NCI-H446 (cell line): ENCODE measurements at places on chromosomes 7 and 10.

GRCh38 chr10:104925232-104925851, 284.3 kb downstream of the SORCS3 start:
- peak; percentile 39 for DNase-seq

GRCh38 chr10:124008681-124009080, 84.7 kb downstream of the CHST15 start:
- DNase-seq, result no peak

- peak; percentile 37 for DNase-seq
Observed at GRCh38 chr10:75209921-75210281, 695 bp upstream of the VDAC2 start.

DNA sequence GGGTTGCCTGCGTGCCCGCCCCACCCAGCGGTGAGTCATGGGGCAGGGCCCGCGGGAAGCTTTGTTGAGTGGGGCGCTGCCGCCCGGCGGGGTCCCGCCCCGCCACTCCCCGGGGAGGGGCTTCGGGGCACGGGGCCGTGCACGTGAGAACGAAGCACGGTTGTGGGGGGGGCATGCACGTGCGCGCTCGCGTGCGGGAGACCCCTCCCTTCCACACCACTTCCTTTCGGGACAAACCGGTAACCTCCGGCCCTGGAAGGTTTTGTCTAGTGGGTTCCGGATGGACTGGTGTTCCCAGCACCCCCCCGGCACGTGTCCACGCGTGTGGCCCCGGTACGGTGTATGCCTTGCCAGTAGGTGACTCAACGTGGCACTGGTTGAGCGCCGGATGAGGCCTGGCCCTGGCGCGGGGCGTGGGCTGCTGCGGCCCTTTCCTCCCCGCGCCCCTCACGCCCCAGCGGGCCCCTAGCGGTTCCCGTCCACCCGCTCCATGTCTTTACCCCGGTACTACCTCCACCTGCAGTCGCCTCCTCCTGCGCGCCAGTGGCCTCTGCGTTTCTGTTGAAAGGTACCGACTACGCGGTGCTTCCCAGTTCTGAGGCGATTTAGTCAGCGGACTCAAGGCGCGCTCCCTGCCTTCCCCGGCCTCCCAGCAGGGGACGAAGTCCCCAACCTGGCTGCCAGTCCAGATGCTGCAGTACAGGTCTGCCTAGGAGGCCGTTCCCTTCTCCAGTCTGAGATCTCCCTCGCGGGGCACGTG, 3.1 kb downstream of the ADIRF start:
- DNase-seq, result no peak

GRCh38 chr10:92382631-92383030, 91.7 kb downstream of the MARCHF5 start:
- DNase-seq, result no peak

DNA sequence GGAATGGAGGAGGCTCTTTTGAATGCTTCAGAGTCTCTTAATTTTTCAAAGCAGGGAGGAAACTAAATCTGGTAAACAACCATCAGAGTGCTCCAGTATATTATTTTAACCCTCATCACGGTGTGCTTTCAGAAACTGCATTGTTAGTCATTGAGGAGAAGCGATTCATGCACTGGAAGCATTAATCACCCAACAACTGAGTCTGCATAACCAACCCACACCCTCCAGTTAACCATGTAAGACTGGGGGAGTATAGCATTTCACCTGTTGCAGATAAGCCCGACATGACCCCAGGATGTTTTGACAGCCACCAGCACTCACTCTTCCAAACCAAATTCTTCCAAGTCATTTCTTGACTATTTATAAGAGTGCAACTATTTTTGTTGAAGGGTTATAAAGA, 257.6 kb downstream of the GATA3 start:
- DNase-seq, result no peak

GRCh38 chr7:68684246-68684839, 913.9 kb upstream of the AUTS2 start:
- no peak for DNase-seq

DNA sequence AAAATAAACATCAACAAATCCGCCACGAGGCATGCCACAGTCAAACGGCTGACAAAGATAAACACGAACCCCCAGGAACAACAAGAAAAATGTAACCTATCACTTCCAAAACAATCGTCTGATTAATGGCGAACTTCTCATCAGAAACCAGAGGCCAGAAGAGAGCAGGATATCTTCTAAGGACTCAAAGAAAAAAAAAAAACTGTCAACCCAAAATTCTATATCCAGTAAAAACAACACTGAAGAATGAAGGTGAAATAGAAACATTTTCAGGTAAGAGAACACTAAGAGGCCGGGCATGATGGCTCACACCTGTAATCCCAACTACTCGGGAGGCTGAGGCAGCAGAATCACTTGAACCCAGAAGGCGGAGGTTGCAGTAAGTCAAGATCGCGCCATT, 54.3 kb downstream of the SLC29A4 start:
- no peak for DNase-seq

DNA sequence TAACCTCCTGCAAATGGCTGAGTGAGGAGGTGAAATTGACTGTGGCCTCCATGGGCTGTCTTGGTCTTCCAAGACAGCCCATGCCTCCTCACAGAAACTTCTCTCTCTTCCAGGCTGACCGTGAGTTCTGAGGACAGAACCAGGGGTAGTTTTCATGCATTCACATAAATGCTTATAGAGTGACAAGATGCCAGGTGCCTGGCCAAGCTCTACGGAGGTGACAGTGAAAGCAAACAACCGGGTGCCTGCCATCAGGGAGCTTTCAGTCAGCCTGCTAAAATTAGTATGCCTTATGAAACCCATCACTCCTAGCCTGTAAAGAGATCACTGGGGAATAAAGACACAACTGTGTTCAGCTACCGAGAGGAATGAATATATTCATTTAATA, 919 bp upstream of the RHOBTB1 start:
- no peak for DNase-seq

DNA sequence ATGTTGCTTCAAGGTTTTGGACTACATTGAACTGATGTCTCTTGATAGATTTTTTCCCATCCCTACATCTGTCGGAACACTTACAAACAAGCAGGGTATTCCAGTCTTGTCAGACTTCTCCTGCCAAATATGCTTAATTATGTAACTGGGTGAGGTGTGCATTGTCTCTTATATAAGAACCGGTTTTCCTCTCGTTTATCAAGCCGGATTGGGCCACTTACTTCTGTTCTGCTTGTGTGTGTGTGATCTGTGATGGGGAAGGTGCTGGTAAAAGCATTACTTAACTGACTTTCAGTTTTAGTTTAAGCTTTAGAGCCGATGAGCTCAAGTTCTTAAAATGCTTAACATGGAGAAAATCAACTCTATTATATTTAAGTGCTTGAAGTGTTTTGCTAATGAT, 57.9 kb downstream of the OTUD1 start:
- no peak for DNase-seq

DNA sequence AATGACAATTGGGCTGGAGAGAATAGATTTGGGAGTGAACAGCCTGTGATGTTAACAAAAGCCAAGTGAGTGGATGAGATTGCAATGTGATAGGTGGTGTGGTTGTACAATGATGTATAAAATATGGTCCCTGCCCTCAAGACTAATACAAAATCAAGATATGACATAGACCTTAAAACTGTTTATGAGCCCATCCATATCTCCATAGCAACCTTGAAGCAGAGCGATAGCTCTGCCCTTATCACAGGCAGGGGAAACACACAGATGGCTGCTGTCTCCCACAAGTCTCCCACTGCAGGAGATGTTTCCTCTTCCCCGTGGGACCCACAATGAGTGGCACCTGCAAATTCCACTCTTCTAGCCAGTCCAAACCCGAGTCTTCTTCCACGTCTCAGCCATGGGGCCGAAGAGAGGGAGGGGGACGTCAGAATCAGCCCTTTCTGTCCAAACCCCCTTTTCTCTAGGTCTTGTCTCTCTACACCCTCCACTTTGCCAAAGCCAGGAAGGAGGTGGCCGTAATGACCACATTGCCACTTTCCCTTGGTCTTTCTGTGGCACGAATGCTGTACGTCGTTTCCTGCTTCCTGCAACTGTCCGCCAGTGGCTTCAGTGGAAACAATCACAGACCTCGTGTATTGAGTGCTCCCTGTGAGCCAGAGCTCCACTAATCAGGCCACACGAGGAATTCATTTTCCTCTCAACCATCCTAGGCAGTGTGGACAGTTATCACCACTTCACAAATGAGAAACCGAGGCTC, 7.5 kb upstream of the TBXAS1 start:
- no peak for DNase-seq

DNA sequence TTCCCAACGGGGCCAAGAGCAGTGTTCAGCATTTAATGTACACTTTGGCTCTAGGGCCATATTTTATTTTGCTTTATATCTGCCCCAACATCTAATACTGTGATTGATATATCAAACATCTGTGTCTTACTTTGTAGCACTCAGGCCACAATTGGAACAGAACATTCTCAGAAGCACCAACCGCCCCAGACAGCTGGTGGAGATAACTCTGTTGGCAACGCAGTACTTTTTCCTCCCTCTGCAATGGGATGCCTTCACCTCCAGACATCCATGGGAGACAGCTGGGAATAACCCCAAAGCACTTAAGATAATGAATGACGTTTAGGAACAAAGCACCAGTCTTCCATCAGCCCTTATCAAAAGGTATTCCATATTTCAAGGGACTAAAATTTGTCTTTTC, 57.4 kb downstream of the PIP4K2A start:
- no peak for DNase-seq

GRCh38 chr7:69892790-69893189, 294.5 kb downstream of the AUTS2 start:
- no peak for DNase-seq

GRCh38 chr10:106804992-106805582, 359.4 kb downstream of the SORCS1 start:
- no peak for DNase-seq

- DNase-seq, result no peak
Observed at GRCh38 chr7:42338231-42338915, 101.4 kb upstream of the GLI3 start.

DNA sequence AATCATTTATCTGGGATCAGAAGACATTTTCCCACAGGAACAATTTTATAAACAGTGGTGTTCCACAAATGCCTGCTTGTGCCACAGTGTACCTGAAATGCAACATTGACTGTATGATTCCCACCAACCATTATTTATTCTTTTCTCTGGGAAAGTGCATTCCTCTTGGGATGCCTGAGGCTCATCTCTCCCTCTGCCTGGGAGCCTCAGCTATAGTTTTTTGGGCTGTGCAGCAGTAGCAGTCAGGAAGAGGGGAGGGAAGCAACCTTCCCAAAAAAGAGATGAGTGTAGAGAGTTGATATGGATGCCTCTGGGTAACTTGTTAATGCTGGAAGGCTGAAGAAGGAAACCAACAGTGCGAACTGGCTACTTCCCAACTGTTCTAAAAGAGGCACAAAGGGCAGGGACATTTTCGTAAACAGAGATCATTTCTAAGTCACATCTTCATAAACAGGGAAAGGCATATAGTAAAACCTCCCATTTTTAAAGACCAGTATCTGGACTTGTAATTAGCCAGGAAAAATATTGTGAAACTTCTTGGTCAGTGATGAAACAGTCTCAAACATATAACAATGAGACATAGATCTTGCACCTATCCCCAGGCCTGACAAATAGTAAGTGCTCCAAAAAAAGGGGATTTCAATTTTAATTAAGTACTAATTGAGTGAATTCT, 1.4 kb upstream of the CALD1 start:
- DNase-seq, result no peak

- DNase-seq, result no peak
Observed at GRCh38 chr10:43041422-43042342, 35.2 kb upstream of the RET start.

- no peak for DNase-seq
Observed at GRCh38 chr10:126508535-126509040, 120.3 kb upstream of the ADAM12 start.

- DNase-seq, result no peak
Observed at GRCh38 chr7:17239046-17239445, 59.4 kb upstream of the AHR start.

GRCh38 chr7:7562736-7563135, 3.9 kb upstream of the MIOS start:
- no peak for DNase-seq

GRCh38 chr7:2082139-2082998, 150.4 kb downstream of the MAD1L1 start:
- no peak for DNase-seq

DNA sequence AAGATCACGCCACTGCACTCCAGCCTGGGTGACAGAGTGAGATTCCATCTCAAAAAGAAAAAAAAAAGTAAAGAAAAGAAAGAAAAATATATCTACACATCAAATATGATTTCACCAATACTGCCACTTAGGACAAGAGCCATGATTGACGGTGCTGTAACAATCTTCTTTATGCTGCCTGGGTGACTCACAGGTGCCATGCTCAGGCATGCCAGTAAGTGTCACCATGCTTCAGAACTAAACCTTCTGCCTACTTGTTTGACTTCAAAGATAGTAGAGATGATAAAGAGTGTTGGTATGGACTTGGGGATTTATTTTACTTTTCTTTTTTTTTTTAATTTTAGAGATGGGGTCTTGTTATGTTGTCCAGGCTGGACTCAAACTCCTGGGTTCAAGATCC, 33.6 kb upstream of the DNMBP start:
- no peak for DNase-seq

GRCh38 chr10:86372784-86373239, 6.2 kb upstream of the GRID1 start:
- DNase-seq, result no peak

DNA sequence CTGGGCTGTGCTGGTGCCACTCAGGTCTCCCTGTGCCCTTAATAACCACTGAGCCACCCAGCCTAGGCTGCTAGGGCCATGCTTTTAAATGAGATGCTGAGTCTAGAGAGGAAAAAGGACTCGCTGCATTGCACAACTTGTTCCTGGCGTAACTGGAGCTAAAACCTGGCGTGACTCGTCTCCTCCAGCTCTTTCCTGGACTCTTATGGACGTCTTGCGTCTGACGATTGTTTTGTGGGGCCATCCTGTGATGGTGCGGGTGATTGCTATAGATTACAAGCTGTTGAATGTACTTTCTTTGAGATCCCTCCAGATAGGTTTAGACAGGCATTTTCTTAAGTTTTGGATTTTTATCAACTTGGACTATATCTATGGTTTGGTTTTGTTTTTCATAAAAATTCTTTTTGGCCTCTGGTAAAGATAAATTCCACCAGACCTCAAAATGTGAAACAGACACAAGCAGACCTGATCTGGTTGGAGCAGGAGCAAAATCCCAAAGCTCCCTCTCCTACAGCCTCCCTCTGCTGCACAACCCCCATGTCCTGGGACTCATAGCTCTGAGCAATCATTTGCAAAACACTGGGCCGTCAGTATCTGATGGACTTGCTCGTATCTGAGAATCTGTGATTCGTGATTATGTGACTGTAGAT, 230.3 kb downstream of the ARHGAP12 start:
- no peak for DNase-seq
